ENCODE measurements at places on chromosomes 12 and 14. TPM values are rescaled to one million over a fixed set of nuclear protein-coding genes. Genes with fewer than 3 reads are reported as not detected.

DNA sequence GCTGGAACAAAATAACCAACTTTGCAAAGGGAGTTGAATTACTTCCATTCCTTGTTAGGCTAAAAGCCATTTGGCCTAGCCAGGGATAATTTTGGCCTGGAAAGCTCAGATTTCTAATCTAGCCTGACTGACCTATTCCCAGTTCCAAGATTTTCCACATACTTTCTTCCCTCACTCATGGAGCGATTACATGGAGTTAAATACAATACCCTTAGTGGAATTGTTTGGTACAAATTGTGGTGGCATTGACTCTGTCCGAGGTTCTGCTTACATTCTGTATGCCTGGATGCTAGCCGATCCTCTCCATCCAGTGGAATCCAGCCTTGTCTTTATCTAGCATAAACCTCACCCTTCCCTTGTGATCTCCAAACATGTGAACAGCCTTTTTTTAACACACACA, 965.1 kb downstream of the DIO2 start:
- H3K4me3 ChIP-seq = no peak overlapping the region
- DNase-seq = no peak
- no peaks in the 10 kb centered on the region for H3K4me1 ChIP-seq

GRCh38 chr12:87925021-87925420, 104.2 kb downstream of the C12orf50 start:
- no peaks in the 10 kb centered on the region for H3K4me1 ChIP-seq
- H3K27ac ChIP-seq = no peak overlapping the region
- no peak for DNase-seq
- no peaks in the 10 kb centered on the region for H3K27me3 ChIP-seq
- H3K4me3 ChIP-seq = no peak overlapping the region

DNA sequence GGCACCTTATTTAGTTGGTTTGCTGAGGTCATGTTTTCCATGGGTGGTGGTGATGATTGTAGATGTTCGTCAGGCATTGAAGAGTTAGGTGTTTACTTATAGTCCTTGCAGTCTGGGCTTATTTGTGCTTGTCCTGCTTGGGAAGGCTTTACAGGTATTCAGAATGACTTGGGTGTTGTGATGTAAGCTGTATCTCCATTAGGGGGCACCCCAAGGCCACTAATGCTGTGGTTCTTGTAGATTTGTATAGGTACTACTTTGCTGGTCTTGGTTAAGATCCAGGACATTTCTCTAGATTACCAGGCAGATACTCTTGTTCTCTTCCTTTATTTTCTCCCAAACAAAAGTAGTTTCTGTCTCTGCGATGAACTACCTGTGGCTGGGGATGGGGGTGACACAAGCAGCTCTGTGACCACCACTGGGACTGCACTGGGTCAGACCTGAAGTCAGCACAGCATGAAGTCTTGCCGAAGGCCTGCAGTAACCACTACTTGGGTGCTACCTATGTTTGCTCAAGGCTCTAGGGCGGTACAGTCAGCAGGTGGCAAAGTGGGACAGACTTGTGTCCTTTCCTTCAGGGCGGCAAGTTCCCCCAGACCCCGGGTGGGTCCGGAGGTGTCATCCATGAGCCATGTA, 35.8 kb upstream of the FBXO33 start:
- no peaks in the 10 kb centered on the region for H3K27me3 ChIP-seq
- no peak overlapping the region for H3K27ac ChIP-seq
- H3K36me3 ChIP-seq = no peaks in the 10 kb centered on the region
- no peak for DNase-seq

- peak overlapping the region; percentile 86 for H3K27ac ChIP-seq
- peak; percentile 56 for DNase-seq
- H3K4me3 ChIP-seq = no peak overlapping the region
- no peaks in the 10 kb centered on the region for H3K36me3 ChIP-seq
Observed at GRCh38 chr14:54673193-54674045, 106.5 kb downstream of the SAMD4A start.

DNA sequence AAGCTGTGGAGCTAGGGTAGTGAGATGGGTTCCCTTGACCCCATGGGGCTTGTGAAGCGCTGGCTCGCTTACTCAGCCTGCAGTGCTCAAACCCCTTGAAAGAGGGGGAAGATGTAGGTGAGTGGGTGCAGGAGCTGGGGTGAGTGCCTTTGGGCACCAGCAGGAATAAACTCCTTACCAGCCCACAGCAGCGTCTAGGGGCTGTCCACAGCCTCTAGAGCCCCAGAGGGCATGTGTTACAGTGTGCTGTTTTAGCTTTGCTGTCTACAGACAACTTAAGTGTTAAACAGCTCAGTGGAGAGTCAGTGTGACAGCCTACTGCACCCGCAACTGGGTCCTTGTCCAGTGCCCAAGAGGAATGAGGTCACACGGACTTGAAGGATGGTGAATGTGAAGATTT, 48.0 kb downstream of the TSPAN8 start:
- H3K27ac ChIP-seq = no peak overlapping the region
- no peak overlapping the region for H3K4me3 ChIP-seq
- no peaks in the 10 kb centered on the region for H3K27me3 ChIP-seq
- no peaks in the 10 kb centered on the region for H3K36me3 ChIP-seq
- no peak for DNase-seq
- no peaks in the 10 kb centered on the region for H3K4me1 ChIP-seq

- H3K36me3 ChIP-seq = peaks cover 14% of the 10 kb centered on the region
- no peaks in the 10 kb centered on the region for H3K4me1 ChIP-seq
- H3K27me3 ChIP-seq = no peaks in the 10 kb centered on the region
- DNase-seq = no peak
Observed at GRCh38 chr12:2642896-2643425, 151.8 kb upstream of the FKBP4 start.

- no peak for DNase-seq
- H3K27ac ChIP-seq = no peak overlapping the region
- H3K4me3 ChIP-seq = no peak overlapping the region
- no peaks in the 10 kb centered on the region for H3K27me3 ChIP-seq
- no peaks in the 10 kb centered on the region for H3K36me3 ChIP-seq
Observed at GRCh38 chr14:70987041-70987440, 79.8 kb downstream of the PCNX1 start.

- no peak overlapping the region for H3K27ac ChIP-seq
- no peak for DNase-seq
- peak overlapping the region; percentile 62 for H3K4me3 ChIP-seq
- H3K36me3 ChIP-seq = no peaks in the 10 kb centered on the region
Observed at GRCh38 chr14:91837076-91837475, 30.3 kb downstream of the TC2N start.

GRCh38 chr12:1197264-1198018, 206.4 kb downstream of the ERC1 start:
- H3K27me3 ChIP-seq = no peaks in the 10 kb centered on the region
- H3K4me1 ChIP-seq = no peaks in the 10 kb centered on the region
- peaks cover 2% of the 10 kb centered on the region for H3K36me3 ChIP-seq
- H3K27ac ChIP-seq = no peak overlapping the region
- no peak overlapping the region for H3K4me3 ChIP-seq

- H3K36me3 ChIP-seq = no peaks in the 10 kb centered on the region
- peaks cover 17% of the 10 kb centered on the region for H3K4me1 ChIP-seq
- DNase-seq = no peak
Observed at GRCh38 chr12:132907216-132907615, 19.8 kb upstream of the CHFR start.

DNAI7 gene
- total RNA-seq = 1.6 TPM

ARHGEF40 gene
- 16.0 TPM for total RNA-seq

ATF1 gene
- total RNA-seq = 17.5 TPM

Data from right atrium auricular region (tissue), 2 donors.